ENCODE measurements at places on chromosomes 2 and 18.
A peak's percentile ranks its signal among the peaks of the same experiment; 100 is the strongest.

GRCh38 chr18:29063346-29063745 lies 886.4 kb upstream of the CDH2 start:
- no peak for DNase-seq

- peak; percentile 50 for DNase-seq
Measured at GRCh38 chr2:206378835-206379234, 64.5 kb upstream of the ADAM23 start.

DNA sequence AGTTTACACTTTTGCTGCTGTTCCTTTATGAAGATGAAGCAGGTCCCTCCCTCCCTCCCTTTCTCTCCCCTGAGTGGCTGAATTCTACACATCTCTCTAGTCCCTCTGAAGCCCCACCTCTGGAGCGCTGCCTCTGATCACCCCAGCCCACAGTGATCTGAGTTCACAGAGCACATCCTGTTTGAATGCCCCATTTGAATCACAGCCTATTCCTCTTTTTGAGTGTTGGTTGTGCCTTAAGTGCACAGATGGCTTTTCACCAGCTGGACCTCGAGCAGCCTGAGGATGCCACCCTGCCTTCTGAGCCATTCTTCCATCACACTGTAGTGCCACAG lies 87.1 kb downstream of the ITGB1BP1 start:
- DNase-seq, result peak; percentile 55

DNA sequence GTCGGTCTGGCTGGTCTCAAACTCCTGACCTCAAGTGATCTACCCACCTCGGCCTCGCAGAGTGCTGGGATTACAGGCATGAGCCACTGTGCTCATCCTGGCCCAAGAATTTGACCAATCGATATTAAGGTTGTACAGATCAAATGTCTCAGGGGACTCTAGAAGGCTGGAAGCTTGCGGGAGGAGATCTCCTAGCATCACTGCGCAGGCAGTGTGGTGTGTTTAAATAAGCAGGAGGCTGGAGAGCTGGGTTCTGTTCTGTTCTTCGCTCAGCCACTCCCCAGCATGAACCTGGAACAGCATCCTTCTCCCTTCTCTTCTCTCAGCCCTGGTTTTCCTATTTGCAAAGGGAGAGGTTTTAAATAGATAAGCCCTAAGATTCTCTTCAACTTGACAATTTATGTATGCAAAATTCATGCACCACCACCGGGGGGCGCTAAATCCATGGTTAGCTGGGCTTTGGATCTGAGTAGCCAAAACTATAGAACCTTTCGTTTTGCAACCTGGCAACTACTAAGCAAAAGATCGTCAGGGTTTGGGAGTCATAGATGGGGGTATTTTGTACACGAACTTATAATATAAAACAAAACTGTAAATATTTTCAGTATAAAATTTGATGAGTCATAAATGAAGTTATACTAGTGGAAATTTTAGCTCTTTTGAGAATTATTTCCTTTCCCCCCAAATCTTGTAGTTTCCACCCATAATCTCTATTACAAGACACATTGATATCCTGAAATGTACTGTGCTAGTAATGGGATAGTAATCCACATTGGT lies 60.6 kb downstream of the SLC16A14 start:
- DNase-seq, result peak; percentile 74

- DNase-seq, result no peak
Measured at GRCh38 chr2:231185050-231185725, 13.2 kb upstream of the ARMC9 start.

DNA sequence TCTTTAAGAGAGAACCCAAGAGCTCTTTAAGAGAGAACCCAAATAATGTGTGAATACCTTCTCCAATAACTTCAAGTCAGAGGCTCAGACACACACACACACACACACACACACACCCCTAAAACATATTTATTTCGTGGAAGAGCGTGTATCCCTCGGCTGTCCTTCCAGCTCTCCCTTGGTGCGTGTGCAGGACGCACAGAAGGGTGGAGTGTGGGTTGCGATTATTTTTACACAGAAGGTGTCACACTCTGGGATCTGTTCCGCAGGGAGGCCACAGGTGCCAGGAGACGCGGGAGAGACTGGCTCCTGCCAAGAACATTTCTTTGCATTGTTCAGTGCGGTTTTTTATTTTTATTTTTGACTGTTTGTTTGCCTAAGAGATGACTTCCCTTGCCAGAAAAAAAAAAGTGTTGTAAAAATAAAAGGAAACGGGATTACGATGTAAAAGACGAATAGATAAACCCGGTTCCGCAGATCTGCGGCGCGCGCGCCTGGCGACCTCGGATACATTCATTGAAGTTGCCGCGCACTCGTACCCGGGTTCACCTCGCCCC lies 47.3 kb upstream of the ATP6V1B1 start:
- no peak for DNase-seq

DNA sequence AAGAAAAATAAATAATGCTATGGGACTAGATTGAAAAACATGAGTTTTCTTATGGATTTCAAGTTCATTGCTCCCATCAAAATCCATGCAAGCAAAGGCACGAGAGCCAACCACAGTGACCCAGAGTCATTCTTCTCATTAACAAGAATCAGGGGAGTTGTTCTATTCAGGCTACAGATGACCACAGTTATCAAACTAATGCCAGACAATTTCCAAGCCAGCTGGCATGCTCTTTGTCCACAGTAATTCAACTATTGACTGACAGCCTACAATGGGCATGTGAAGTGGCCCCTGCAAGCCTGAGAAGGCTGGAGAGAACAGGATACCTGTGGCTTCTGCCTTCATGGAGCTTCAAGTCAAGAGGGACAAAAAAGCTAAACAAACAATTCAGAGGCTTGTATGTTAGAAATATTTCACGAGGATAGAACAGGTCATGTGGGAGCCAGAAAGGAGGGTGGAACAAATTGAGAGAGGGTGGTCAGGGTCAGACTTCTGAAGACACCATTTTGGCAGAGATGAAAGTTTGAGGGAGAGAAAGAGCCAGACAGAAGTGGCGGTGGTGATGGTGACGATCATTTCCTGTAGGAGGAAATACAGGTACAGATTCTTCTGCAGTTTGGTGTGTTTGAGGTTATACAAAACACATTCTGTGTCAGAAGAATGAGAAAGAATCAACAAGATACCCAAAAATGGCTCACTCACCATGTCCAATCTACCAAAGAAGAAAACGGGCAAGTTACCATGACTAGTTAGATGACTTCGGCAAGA lies 732.4 kb downstream of the RNF144A start:
- no peak for DNase-seq

DNA sequence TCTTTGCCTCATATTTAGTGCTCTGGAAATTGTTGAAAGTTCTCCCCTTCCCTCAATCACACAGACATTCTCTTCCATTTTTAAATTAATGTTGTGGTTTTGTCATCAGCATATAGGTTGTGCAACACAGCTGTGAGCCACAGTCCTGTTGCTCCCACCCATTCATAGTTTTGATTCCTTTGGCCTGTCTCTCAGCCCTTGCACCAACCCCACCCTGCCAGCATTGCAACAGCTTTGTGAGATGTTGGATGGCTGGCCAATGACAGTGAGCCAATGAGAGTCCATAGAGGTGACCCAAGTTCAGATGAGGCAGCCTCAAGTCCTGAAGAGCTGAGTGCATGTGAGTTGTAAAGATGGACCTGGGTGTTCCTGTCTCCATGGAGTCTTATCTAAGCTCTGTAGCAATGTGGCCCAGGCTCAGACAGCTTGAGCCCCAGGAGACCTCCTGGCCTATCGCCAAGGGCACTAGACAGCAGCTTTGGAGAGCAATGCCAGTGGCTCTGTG lies 775.5 kb downstream of the RNF144A start:
- peak; percentile 37 for DNase-seq

DNA sequence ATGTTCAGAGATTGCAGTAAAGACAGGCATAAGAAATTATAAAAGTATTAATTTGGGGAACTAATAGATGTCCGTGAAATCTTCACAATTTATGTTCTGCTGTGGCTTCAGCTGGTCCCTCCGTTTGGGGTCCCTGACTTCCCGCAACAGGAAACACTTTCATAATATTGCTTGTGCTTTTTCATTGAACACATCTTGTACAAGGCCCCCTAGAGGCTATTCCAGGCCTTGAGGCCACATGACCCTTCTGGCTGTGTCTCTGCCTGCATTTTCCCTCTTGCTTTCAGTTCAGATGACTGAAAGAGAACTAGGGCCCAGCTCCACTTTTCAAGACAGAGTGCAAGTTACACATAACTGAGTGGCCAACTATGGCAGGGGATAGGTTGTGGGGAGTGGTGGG lies 164.1 kb downstream of the TMEM247 start:
- DNase-seq, result no peak

DNA sequence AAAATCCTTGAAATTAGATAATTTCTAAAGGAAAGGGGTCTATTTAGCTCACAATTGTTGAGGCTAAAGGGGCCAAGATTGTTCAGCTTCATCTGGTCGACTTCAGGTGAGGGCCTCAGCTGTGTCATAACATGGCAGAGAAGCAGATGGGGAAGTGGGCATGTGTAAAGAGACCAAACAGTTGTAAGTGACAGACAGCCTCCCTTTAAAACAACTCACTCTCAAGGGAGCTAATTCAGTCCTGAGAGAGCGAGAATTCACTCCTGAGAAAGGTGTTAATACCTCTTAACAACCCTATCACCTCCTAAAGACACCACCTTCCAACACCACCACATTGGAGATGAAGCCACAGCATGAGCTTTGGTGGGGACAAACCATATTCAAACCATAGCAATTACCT lies 62.4 kb downstream of the KCMF1 start:
- no peak for DNase-seq

DNA sequence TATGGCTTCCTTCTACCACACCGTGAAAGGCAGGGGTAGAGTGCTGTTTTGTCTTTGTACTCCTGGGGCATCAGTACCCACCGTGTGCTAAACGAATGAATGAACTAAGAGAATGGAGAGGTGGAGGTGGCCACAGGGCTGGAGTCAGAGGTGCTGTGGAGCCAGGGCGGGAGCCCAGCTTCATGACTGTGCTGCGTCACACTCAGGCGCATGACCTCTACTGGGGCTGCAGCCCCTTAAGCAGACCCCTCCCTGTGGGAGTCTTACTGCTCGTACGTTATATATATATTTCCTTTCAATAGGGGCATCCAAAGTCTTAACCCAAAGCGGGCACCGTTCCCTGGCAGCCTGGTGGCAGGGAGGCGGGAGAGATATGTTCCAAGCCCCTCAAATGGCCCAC lies 18.0 kb upstream of the LBH start:
- no peak for DNase-seq

DNA sequence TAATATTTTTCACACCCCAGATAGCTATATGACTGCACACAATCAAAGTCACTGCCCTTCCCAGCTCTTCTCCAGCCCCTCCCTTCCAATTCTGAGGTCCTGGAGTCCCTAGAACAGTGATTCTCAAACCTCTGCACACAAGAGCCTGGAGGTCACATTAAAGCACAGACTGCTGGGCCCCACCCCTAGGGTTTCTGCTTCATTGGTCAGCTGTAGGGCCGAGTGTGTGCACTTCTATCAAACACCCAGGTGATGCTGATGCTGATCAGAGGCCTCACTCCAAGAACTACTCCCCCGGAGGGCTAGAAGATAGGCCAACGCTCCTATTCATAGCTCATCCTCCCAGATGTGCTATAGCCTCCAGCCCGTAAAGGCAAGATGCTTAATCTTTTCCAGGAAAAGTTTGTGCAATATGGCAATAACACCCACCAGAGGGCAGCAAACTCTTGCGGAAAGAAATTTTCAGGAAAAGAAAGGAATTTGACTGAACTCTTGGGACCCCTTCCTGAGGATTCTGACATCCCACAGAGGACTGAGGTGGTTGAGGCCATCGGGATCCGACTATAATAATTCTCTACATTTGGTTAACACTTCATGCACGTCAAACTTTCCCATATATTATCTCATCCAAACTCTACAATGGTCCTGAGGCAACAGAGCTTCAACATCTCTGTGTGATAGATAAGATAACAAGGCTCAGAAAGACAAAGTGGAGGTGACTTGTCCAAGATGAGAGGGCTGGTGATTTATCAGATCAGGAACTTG lies 194.2 kb upstream of the PKDCC start:
- DNase-seq, result peak; percentile 23

DNA sequence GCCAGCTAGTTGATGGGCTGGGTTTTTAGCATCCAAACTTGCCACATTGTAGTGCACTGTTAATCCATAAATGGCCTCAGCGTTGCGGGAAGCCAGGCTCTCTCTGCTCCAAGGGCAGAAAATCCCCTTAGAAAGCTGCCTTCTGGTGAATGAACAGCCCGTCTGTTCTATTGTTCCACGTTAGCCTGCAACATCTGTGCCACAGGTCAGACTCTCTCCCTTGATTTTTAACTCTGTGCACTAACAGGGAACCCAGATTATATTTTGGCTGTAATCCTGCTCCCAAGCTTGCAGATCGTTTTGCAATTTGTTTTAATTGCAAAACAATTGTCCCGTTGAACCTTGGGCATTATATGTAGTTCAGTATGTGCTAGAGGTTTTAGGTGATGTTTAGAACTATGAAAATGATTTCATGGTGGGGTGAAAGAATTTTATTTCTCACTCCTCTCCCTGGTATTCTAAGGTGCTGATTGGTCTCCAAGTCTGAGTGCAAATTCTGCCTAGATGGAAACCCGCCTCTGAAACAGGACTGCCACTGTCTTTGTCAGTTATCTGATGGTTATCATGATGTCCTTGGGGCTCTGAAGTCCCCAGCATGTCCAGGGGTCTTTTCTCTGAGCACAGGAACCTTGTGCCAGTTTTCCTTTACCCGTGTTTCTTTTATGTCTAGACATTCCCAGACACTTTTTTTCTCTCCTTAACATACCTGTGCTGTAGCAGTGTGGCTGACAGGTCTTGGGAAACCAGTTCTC lies 106.6 kb downstream of the MAP4K4 start:
- DNase-seq, result no peak

GRCh38 chr18:79924814-79925731 lies 26.4 kb downstream of the SLC66A2 start:
- DNase-seq, result no peak

GRCh38 chr18:32420084-32420750 lies 50.5 kb downstream of the GAREM1 start:
- no peak for DNase-seq

DNA sequence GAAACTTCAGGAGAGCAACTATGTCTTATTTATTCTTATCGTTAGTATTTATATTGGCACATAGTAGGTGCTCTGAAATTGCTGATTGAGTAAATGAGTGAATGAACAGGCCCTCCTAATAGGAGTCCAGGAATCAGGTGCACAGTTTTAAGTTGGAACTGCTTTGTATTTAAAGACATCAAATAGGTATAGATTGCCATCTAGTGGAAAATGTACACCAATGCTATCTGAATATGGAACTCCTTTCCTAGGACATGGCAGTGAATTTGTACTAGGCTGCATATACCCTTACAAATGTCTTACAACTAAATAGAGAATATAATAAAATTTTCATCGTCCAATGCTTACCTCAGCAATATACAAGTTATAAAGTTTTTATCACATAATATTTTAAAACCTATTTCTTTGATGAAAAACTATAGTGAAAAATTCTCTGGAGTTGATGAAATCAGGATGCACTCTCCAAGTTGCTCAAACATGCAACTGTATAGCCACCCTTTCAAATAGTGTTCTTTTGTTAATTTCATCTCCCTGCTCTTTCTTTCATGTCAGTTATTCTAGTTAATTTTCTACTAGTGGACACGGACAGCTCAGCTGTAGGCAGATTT lies 318.9 kb upstream of the SYT4 start:
- DNase-seq, result no peak

- DNase-seq, result no peak
Measured at GRCh38 chr2:37880551-37880950, 44.5 kb upstream of the RMDN2 start.

Measured in brain microvascular endothelial cell (primary cell).